Transverse colon (tissue), 4 donors: ENCODE measurements at places on chromosomes 4 and X. TPM values are rescaled to one million over a fixed set of nuclear protein-coding genes. Genes with fewer than 3 reads are reported as not detected.

GRCh38 chr4:75087865-75088264 is 154.9 kb downstream of the PARM1 start:
- DNase-seq = no peak

DNA sequence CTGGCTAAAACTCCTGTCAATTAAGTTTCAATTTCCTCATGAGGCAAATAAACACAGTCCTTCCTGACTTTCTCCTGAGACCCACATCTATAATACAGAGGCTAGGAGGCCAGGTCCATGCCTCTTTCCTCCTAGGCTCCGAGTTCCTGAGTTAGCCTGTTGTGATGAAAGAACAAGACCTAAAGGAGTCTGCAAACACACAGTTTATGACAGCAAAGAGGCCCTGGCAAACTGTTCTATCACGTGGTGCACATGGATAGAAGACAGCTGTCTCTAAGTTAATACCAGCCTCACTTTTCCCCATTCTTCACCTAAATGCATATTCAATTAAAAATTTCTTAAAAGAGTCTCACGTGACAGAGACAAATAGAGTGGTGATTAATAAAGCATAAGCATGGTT is 145.2 kb downstream of the TET2 start:
- DNase-seq = no peak

DNA sequence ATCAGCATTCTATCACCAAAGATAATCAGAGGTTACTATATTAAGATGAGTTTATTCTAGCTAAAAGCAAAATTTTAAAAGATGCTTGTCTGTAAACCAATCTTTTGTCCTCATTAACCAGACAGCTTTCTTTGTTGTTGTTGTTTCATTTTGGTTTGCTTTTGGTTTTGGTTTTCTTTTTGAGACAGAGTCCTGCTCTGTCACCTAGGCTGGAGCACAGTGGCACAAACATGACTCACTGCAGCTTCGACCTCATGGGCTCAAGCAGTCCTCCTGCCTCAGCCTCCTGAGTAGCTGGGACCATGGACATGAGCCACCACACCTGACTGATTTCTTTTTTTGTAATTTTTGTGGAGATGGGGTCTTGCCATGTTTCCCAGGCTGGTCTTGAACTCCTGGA is 102.9 kb downstream of the COX18 start:
- no peak for DNase-seq

GRCh38 chrX:84186603-84187532 is 1.1 kb downstream of the RPS6KA6 start:
- peak; percentile 14 for DNase-seq

- peak; percentile 13 for DNase-seq
These were observed 880 bp downstream of the UNC5C start for GRCh38 chr4:95547715-95548471.

GRCh38 chr4:136441629-136442282 is 1090.5 kb downstream of the PCDH18 start:
- no peak for DNase-seq

DNA sequence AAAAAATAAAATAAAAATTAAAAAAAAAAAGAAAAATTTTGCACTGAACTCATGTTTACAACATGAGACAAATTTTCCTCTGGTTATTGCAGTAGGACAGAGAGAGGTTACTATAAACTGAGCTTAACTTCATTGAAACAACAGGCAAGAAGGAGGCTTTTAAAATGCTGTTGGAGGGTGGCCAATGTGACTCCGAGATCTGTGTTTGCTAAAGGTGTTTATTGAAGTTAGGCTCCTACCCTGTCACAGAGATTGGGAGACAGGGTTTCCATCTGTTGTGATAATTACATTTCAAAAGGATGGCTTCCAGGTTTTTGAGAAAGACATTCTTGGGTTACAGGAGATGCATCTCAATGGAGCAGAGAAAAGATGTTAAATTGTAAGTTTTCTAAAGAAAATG is 370.5 kb upstream of the HS3ST1 start:
- peak; percentile 35 for DNase-seq

- DNase-seq = no peak
These were observed 144.8 kb downstream of the FRYL start for GRCh38 chr4:48635310-48635709.

- no peak for DNase-seq
These were observed 507.7 kb upstream of the DIAPH2 start for GRCh38 chrX:96176921-96177320.

- DNase-seq = no peak
These were observed 4.8 kb downstream of the CXCL3 start for GRCh38 chr4:74033739-74034138.

GRCh38 chr4:187940299-187940698 is 55.3 kb upstream of the ZFP42 start:
- no peak for DNase-seq

DNA sequence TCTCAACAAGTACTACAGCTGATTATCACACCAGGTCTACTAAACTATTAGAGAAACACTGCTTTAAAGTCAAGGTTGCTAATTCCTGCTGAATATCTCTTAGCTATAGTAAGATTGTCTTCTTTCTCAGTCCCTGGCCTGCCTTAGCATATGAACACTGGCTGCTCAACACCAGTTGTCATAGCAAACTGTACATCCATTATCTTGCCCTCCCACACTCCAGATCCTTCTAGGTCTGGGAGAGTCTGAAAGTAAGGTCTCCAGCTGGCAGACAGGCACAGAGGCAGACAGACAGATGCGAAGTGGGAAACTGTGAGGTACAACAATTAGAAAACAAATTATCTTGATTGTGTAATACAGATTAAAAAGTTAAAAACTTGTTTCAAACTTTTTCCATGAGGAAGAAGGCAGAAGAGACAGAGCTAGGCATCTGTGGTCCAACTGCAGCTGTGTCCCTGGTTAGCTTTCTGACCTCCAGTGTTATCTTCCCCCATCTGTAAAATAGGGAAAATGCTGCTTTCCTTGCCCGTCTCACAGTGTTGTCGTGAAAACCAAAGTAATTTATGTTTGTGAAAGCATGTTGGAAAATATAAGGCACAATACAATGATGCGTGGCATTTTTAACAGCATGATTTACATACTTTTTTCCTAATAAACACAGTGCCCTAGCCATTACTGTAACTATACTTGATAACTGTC is 133.8 kb downstream of the KLHL13 start:
- no peak for DNase-seq

DNA sequence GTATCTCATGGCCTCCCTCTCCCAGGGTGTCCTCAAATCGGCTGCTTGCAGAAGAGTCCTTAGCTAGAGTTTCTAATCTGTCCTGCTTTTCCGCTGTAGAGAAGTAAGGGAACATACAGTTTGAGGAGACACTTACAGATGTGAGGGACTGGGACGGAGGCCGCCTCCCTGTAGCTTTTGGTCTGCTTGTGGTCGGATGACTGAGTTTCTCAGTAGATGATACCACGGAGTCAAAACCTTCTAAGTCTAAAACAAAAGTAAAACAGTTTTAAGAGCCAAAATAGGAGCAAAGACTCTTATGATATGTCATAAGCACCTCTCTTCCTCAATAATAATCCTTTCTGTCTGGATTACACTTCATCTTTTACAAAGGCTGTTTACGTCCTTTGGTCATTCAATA is 34.5 kb upstream of the MAP3K15 start:
- no peak for DNase-seq

- no peak for DNase-seq
These were observed 135.6 kb downstream of the CHIC2 start for GRCh38 chr4:53928825-53929224.

DNA sequence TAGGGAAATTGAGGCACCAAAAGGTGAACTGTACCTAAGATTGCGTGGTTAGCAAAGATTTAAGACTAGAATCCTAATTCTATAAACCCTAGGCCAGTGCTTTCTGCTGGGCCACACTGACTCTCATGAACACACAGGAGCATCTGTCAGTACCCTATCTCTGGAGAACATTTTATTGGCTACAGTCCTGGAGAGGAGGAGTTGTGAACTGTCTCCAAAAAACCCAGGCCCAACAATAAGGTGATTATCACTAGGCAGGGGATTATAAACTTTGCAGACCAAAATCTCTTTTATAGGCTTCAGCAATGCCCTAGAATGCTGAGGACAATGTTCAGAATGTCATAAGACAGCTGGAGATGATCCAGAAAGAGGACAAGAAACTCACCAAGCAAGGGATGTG is 24.1 kb downstream of the OPHN1 start:
- no peak for DNase-seq

DNA sequence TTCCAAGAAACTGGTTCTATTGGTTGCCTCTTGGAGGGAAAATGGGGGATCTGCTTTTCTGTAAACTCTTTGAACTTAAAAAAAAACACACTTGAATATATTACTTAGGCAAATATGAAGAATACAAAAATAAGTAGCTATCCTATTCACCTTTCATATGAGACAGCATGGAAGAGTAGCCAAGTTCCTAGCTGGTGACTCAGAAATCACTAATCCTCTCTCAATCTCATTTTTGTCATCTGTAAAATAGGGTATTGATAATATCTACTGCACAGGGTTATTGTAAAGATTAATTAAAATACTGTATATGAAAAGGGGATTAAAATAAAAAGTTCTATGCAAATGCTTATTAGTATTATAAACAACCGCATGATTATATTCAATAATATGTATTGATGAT is 12.7 kb downstream of the MGARP start:
- DNase-seq = no peak

Gene RAB9B
- 1.7 TPM for total RNA-seq

Gene ZNF630
- 4.6 TPM for total RNA-seq

Gene DUSP9
- not detected for total RNA-seq

Gene RBM46
- not detected for total RNA-seq

Gene GYPE
- not detected for total RNA-seq

Gene ITIH6
- total RNA-seq = not detected

Gene UGT2B17
- 346 TPM for total RNA-seq

Gene GPRASP1
- total RNA-seq = 7.9 TPM

Gene IQCM
- 4.0 TPM for total RNA-seq

Gene MAP9
- 31.0 TPM for total RNA-seq

Gene CCNB3
- total RNA-seq = 0.41 TPM
